ENCODE measurements at places on chromosomes 11 and 22. TPM values are rescaled to one million over a fixed set of nuclear protein-coding genes. Genes with fewer than 3 reads are reported as not detected.

- no peak for DNase-seq
These were observed 1.5 kb downstream of the MUC2 start for GRCh38 chr11:1076061-1076665.

Gene HORMAD2
- not detected for total RNA-seq

GRCh38 chr11:64120951-64121569 is 44.9 kb downstream of the MACROD1 start:
- DNase-seq = no peak

- DNase-seq = no peak
These were observed 42.9 kb downstream of the GAB4 start for GRCh38 chr22:16965083-16965482.

DNA sequence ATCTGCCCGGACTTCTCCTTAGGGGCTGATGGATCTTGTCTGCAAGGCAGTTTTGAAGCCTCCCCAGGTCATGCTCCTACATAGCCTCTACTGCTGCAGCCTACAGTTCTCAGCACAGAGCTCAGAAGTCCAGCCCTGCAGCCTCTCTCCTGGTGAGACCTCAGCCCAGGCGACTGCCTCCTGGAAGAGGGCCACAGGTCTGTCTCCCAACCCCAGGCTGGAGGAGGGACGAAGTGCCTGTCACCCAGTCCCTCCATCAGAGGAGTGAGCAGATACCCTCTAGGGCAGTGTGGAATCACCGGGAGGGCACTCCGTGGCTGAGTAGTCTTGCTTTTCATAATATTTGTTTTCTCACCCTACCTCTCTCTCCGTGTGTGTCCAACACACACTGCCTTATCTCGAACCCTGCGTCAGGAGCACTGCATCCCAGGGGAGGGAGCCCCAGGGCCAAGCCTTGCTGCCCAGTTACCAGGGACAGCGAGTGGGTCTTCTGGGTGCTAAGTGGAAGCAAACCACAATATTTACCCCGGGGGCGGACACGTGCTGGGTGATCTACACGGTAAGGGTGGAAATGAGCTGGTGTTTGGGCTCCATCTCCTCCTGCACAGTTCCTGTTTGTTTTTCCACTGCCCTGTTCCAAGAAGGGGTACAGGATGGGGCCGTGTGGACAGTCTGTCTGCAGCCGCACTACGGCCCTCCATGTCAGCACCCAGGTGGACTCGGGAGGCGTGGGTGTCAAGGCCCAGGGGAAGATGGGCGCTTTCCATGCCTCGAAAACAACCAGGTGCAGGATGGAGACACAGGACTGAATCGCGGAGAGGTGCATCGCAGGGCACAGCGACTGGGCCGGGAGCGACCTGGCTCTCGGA is 133.7 kb upstream of the HSD17B12 start:
- DNase-seq = no peak
